ENCODE measurements at places on chromosomes 7 and 10. TPM values are rescaled to one million over a fixed set of nuclear protein-coding genes. Genes with fewer than 3 reads are reported as not detected.

FFAR4 gene
- total RNA-seq, result not detected

ASZ1 gene
- not detected for total RNA-seq

GPNMB gene
- total RNA-seq, result 0.20 TPM

ACTR3C gene
- total RNA-seq, result 10.0 TPM

VSIR gene
- 15.2 TPM for total RNA-seq

PRKG1 gene
- total RNA-seq, result 0.22 TPM

CDK13 gene
- 30.4 TPM for total RNA-seq

ARHGAP22 gene
- total RNA-seq, result 29.3 TPM

INMT gene
- 0.11 TPM for total RNA-seq

MYOZ1 gene
- not detected for total RNA-seq

MBLAC1 gene
- total RNA-seq, result 3.1 TPM

AIFM2 gene
- 11.4 TPM for total RNA-seq

MAPK8 gene
- 68.3 TPM for total RNA-seq

ZNF804B gene
- 0.07 TPM for total RNA-seq

GIMAP7 gene
- 0.42 TPM for total RNA-seq

WEE2 gene
- total RNA-seq, result not detected

SLC18A2 gene
- 0.45 TPM for total RNA-seq

HABP2 gene
- total RNA-seq, result 0.07 TPM

RAMP3 gene
- not detected for total RNA-seq

REEP3 gene
- total RNA-seq, result 10.3 TPM

C10orf95 gene
- 0.38 TPM for total RNA-seq

MMP21 gene
- not detected for total RNA-seq

PLAC9 gene
- not detected for total RNA-seq

SLC29A4 gene
- total RNA-seq, result 1.2 TPM

ACSM6 gene
- not detected for total RNA-seq

TSPAN15 gene
- 0.83 TPM for total RNA-seq

AGMO gene
- 0.60 TPM for total RNA-seq

UCMA gene
- not detected for total RNA-seq

GSDME gene
- 1.1 TPM for total RNA-seq

SYCE1 gene
- total RNA-seq, result not detected

Data from K562 (cell line).